ENCODE measurements at places on chromosomes 7 and 10. TPM values are rescaled to one million over a fixed set of nuclear protein-coding genes. Genes with fewer than 3 reads are reported as not detected.

Gene DPP6
- total RNA-seq = not detected

Gene ABCC2
- total RNA-seq = 0.53 TPM

Gene FZD8
- 5.2 TPM for total RNA-seq

Gene ZNF789
- 2.9 TPM for total RNA-seq

Gene CCDC7
- total RNA-seq = 2.4 TPM

Gene IDI2
- not detected for total RNA-seq

Gene MAGI2
- total RNA-seq = 2.7 TPM

Gene TRPV5
- total RNA-seq = not detected

Gene RADIL
- under 0.01 TPM for total RNA-seq

Gene CFAP58
- total RNA-seq = 1.2 TPM

Gene CYP26A1
- not detected for total RNA-seq

Measured in bronchial epithelial cell (primary cell).